ENCODE measurements at places on chromosomes 13 and 19.

GRCh38 chr19:18768046-18768771 lies 22.9 kb downstream of the COMP start:
- DNase-seq: no peak

- DNase-seq: peak; percentile 14
Observed at GRCh38 chr13:92716749-92717148, 509.9 kb upstream of the GPC6 start.

GRCh38 chr19:39996218-39996810 lies 546 bp upstream of the ZNF546 start:
- DNase-seq: peak; percentile 79

GRCh38 chr13:102295316-102296048 lies 106.4 kb downstream of the FGF14 start:
- no peak for DNase-seq

- DNase-seq: peak; percentile 86
Observed at GRCh38 chr19:751501-752341, 809 bp downstream of the MISP start.

DNA sequence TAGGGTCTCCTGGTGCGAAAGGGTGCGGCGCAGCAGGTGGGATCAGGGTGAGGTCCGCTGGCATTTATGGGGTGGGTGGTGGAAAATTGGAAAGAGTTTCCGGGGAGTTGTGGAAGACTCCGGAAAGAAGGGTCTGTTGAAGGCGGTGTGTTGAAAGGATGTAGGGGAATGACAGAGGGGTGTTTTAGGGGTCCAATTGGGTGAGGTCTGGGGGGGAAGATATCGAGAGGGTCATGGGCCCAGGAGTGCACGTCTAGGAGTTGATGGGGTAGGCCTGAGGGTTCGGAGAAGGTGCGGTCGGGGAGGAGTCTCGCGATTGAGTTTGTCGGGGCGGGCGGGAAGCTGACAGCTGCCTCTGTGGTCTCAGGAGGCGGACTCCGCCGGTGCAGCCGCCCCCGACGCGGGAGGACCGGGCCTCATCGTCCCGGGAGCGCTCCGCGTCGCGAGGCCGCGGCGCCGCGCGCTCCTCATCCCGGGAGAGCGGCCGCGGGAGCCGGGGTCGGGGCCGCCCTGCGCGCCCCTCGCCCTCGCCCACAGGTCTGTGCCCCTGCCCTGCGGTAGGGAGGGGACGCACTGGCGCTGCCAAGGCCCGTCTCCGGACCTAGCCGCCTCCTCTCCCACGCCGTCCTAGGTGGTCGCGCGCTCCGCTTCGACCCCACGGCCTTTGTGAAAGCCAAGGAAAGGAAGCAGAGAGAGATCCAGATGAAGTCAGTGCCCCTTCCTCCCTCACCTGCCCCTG lies 7.0 kb downstream of the PGLYRP1 start:
- no peak for DNase-seq

DNA sequence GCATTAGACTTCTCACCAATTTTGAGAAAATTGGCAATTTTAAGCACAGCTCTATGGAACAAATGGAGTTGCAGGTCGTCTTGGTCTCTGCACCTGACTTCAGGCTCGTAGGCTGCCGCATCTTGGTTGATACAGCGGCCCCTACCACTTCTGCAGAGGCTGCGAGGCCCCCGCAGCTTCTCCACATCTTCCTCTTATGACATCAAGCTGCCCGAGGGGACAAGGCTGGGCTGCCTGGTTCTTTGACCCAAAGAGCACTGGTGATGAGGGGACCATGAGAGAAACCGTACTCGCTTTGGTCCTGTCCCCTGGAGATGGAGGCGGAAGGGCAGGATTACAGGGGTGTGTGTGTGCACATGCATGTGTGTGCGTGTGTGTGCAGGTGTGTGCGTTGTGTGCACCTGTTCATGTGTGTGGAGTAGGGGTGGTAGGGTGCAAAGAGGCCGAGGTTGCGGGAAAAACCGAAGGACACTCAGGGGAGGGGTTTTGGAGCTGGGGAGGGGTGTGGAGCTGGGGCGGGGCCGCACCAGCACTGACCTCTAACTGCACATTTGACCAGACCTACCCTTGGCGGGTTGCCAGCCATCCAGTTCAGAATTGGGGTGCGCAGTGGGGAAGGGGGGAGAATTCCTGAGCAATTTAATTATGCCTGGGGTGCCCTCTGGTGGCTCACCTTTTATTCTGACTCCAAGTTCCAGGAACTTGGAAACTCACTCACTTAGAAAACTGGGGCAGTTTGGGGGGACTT lies 65.1 kb upstream of the ARHGEF7 start:
- DNase-seq: peak; percentile 45

- no peak for DNase-seq
Observed at GRCh38 chr13:35930665-35931631, 200.2 kb downstream of the DCLK1 start.

DNA sequence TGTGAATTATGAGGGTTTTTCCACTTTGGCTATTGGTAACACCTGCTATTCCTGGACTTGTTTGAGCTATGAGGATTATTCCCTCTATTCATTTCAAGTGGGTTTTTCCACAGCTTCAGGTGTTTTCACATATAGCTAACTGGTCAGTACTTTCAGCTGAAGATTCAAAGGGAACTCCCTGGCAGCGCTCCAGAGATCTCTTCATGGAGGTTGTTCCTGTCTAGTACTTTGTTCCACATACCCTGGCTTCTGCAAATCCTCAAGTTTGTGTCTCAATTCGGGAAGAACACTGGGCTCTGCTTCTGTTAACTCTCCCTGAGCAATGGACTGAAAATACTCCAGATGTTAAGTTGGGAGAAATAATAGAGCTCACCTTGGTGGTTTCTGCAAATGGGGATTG lies 5.6 kb upstream of the ZNF607 start:
- DNase-seq: no peak

DNA sequence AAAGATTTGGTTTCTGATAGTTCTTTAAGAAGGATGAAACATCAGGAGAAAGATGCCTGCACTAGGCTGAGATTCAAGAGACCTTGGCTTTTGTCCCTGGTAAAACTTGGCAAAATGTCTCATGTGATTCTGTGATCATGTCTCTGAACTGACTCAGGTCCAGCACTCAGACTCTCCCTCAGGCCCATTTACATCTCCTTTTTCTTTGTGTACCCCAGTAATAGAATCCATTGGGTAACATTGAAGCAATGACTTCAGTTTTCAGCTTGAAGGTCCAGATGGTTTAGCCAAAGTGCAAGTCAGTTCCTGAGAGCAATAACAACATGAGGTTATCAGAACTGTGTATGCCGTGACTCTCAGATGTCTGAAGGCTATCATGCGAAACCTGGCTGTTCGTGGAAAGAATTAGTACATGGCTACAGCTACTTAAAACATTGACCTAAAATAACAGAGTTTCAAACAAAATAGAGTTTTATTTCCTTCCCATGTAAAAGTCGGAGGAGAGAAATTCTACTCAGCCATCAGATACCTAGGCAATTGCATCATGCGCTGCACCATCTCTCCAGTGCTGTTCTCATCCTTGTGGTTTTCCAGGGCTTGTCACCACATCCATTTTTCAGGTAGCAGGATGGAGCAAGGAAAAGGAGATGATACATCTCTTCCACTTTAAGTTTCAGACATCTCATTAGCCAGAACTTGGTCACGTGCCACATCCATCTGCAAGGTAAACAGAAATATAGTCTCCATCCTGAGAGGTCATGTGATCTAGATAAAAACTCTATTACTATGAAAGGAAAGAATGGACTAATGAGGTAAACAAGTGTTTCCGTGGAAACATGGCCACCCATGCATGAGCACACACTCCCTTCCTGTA lies 117.3 kb downstream of the POSTN start:
- no peak for DNase-seq

DNA sequence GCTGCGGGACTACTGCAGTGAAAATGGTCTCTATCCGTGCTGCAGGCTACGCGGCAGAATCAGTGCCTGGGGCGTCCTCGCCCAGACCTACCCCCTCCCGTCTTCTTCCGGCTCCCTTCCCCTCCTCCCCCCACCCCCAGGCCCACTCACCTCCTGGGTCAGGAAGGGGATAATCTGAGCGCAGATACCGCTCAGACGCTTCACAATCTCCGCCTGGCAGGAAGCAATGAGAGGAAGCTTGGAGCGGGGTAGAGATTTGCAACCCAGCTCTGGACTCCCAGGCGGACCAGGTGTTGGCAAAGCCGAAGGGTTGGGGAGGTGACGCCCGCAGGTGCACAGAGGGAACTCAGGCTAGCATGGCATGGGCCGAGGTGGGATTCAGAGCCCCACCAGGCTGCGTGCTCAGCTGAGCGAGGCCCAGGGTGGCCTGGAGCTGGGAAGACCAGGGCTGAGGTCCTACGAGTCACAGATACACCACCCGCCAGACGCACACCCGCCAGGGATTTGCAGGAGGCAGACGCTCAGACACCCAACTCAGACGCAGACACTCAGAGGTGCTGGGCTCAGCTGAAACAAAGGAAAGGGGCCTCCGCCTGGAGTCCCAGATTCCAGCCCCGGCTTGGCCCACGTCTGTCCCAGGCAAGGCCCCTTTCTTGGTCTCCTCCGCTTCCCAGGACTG lies 4.1 kb downstream of the TLE2 start:
- DNase-seq: no peak

DNA sequence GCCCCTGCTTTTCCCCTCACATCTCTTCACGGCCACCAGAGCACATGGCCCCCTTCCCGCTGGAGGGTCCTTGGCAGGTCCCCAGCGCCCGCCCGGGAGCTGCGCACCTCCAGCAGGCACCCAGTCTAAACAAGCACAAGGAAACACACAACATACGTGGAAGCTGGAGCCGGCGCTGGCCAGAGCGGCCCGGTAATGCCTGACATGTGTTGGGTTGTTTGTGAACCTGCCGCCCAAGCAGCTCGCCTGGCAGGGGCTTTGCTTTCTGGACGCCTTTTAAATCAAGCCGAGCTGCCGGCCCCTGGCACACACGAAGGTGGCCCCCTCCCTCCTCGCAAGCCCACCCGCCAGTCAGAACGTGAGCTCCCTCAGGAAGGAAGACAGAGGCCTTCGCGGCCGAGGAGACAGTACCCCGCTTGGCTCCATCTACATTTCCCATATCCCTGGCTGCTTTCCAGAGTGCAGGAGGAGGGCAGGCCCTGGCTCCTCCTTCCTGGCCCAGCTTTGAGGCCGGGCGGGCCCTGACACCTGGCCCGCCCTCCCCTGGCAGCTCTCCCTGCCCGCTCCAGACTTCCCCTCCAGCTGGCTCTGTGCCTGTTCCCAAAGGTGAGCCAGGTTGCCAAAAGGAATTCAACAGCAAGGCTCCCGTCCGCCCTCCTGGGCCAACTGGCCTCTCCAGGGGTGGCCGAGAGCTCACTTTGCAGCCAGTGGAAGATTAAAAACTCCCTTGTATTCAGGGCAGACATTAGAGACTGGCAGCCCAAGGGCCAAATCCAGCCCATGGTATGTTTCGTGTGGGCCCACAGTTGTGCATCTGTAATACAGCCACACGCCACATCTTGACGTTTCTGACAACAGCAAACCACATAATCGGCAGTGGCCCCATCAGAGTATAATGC lies 28.7 kb downstream of the COMP start:
- DNase-seq: no peak

DNA sequence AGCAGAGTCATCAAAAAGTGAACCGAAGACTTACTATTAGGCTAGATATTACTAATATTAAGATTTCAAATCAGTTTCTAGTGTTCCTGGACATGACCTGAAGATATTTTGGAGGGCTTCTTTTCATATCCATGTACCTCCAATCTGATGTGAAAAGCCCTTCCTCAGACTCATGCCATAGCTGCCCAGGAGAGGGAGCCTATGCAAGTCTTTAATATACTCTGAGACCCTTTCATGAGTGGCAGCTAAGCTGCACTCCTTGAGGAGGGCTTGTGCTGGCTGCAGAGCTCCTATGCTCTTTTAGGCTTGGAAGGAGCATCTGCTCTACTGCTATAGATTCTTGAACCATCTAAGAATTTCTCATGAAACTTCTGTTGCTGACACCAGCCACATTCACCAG lies 715.3 kb downstream of the OLFM4 start:
- no peak for DNase-seq

DNA sequence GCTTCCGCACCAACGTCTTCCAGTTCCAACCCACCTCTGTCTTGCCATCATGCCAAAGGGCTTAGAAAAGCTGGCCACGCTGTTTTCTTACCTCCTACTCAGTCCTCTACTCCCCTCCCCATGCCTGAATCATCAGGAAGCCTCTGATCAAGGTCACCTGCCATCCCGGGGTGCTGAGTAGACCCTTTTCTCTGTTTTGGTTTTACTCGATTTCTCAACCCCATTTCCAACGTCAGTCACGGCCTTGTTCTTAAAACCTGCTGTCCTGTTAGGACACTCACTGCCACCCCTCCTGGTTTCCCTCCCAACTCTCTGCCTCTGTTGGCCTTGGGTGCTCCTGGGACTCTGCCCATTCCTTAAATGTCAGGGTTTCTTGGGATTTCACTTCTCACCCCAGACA lies 350.1 kb downstream of the FOXO1 start:
- DNase-seq: no peak

- peak; percentile 44 for DNase-seq
Observed at GRCh38 chr19:2278459-2279158, 3.4 kb downstream of the PEAK3 start.

DNA sequence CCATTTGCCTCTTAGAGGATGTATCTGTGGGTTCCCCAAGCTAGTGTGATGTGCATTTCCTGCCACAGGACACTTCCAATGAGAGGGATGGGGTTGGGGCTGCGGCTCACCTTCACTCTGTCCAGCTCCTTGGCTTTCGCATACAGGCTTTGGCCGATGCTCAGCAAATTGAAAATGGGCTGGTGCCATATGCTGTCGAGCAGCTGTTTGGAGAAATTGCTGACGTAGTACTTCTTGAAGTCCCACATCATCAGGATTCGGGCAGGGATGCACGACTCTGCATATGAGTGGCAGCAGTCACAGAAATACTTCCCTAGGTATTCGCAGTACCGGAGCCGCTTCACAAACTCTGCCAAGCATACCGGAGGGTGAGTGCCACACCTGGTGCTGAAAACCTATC lies 37.0 kb downstream of the RUBCNL start:
- no peak for DNase-seq

GRCh38 chr19:58482372-58482771 lies 6.2 kb downstream of the ZNF446 start:
- no peak for DNase-seq

- no peak for DNase-seq
Observed at GRCh38 chr19:48396824-48397176, 3.3 kb downstream of the GRIN2D start.

- no peak for DNase-seq
Observed at GRCh38 chr19:51690454-51691073, 2.6 kb upstream of the SPACA6 start.

Measured in RKO (cell line).